RCC 7860 (cell line): ENCODE measurements at places on chromosomes 6 and 20.

DNA sequence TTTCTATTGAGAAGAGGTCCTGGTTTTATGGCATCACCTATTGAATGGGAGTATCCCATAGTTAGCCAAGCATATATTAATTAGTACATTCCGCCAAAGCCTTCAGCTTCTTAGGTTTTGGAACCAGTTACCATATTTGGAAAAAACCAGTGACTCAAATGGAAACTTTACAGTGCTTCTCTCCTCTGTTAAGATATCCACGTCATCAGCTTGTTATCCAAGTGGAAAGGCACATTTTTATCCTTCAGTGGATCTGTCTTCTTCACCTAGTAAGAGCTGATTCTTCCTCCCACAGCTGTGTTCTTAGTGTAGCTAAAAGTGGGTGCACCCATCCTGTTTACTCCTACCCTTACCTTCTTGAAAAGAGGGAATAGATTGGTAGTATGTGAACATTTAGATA is 34.5 kb downstream of the TPD52L1 start:
- peak; percentile 62 for DNase-seq

DNA sequence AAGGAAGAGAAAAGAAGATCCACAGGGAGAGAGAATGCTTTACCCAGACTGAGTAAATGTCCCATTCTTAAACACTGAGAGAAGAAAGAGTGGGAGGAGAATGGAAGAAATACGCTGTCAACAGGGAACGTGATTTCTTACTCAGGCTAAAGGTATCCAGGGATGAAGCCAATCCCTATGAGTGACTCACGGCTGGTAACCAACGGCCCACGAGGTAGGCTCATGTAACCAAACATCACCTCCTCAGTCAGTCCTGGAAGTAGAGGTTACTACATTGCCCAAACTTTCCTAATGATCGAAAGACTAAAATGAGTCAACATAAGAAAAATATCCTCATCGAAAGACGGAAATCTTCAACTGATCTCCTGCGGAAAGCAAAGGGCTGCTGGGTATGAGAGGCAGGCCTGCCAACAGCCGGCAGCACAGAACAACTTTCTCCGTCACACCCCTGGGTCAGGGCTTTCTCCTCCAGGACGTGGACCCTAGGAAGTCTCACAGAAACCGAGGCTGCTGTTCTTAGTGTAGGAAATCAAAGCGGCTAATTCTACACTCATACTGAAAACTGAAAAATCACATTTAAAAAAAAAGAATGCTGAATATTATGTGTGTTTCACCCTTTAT is 292.6 kb downstream of the GMDS start:
- DNase-seq: peak; percentile 96

DNA sequence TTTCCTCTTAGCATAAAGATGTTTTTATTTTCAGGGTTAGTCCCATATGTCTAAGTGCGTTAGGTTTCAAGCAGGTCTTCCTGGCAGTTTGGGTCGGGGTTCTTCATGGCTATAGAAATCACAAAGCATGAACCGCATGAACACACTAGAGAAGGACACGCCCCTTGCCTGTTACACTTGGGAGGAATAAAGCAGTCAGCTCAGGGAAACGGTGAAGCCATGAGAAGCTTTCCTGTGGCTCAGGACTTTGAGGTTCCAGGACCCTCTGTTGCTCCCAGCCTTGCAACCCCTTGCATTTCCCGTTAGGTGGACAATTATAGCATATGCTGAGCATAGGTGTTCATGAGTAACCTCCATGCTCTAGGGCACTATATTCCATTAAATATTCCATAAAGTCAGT is 96.7 kb downstream of the SYCP2 start:
- no peak for DNase-seq

GRCh38 chr6:21098744-21099143 is 494.8 kb upstream of the SOX4 start:
- DNase-seq: no peak
